ENCODE measurements at places on chromosomes 2 and 18.

DNA sequence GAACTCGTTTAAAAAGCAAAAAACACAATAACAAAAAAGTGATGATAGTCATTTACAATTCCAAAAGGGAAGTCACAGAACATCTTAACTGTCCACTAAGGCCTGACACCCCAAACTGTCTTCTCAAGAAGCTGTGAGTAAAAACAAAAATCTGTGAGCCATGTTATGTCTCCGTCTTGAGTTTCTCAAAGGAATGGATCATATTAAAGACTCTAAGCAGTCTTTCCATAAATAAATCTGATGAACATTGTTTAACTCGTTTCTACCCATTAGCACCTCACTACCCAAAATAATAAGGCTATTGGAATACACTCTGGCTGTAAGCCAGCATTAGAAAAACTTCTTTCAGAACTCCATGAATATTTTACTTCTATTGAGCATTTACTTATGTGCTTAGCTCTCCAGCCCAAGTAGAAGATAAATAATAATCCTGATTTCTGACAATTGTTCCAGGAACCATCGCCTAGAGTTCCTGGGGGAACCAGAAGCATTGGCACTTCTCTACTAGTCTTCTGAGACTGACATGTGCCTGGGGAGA lies 396.0 kb downstream of the STK39 start:
- no peak for DNase-seq

DNA sequence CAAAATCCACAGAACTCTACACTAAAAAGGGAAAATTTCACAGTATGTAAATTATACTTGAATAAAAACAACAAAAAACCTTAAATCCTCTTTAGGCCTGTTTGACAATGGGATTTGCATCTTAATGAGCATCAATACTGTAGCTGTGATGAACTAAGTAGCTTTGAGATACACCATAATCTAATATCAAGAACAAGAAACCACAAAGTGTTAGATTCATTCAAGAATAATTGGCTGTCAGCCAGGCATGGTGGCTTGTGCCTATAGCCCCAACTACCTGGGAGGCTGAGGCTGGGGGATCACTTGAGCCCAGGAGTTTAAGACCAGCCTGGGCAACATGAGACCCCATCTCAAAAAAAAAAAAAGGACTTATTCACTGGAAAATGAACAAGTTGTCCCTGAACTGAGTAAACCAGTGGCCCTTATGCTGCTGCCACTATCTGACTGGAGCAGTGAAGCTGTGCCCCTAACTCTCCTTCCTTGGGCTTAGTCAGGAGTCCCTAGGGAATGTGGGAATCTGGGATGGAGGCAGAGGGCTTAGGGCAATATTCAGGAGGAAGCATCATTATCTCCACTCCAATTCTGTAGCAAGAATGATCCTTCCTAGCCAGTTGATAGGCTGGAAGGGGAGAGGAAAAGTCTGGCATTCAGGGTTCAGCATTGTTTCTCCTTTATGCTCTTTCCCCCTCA lies 88.5 kb downstream of the PRKCE start:
- no peak for DNase-seq

DNA sequence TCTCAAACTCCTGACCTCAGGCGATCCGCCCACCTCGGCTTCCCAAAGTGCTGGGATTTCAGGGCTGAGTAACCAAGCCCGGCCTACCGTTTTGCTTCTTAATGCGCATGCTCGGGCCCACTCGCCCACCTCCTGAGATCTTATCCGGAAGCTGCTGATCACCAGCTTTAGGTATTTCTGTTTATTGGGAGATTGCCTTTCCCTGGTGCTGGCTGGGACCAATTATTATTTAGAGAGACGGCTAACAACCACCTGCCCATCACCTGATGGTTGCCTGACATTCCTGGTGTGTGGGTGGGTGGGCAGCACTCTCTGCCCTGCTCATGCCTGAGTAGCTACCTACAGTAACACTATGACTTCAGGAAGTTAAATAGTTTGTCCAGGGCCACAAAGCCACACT lies 56.3 kb upstream of the ZNF532 start:
- no peak for DNase-seq

DNA sequence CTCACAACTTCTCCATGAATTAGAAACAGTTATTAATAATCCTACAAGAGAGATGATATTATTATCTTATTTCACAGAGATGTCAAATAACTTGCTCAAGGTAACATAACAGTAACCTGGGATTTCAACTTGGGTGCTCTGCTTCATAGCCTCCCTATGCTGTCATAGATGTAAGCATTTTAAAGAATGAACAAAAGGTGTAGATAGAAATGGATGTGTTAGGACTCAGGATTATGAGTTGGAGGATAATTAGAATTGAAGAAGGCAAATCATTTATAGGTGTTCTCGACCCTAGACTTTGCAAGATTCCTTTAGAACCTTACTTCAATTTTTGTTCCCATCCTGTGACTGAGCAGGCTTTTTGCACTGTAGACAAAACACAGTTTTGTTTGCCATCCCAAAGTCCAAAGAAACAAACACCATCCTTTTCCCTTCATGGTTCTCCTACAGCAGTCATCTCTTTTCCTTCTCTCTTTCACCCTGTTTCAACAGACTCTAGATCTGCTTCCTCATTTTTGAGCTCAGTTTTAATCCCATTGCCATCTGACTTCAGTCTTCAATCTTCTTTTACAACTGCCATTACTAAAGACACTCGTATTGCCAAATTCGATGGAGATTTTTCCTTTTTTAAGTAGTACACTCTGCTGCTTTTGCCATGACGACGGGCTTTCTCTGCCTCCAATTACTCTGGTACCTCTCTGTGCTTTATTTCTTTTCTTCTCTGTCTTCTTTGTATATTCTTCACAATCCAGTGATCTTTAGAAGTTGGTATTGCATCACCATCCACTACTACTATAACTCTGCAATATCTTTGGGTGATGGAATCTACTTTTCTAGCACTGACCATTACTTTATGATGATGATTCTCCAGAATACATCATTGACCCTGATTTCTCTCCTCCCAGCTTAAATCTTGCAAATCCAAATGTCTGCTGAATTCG lies 4.5 kb downstream of the HNMT start:
- DNase-seq: no peak

GRCh38 chr2:118580651-118581050 lies 266.8 kb downstream of the EN1 start:
- DNase-seq: no peak

DNA sequence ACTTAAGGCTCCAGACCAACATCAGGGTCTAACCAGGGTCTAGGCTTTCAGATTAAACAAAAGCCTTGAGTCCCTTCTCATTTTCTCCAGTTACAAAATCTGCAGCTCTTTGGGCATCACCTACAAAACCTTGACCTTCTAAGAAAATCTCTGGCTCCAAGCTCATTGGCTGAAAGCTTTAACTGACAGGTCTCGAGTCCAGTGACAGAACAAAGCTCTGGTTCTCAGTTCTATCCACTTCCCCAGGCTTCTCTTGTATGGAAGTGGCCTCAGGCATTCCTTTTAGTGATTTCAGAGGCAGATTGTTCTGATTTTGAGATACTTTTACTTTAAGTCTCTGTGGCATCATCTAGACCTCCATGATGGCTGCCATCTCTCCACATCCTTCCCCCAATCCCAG lies 11.3 kb downstream of the SIX2 start:
- DNase-seq: no peak

- no peak for DNase-seq
Measured at GRCh38 chr18:22564036-22564435, 146.3 kb upstream of the CTAGE1 start.

DNA sequence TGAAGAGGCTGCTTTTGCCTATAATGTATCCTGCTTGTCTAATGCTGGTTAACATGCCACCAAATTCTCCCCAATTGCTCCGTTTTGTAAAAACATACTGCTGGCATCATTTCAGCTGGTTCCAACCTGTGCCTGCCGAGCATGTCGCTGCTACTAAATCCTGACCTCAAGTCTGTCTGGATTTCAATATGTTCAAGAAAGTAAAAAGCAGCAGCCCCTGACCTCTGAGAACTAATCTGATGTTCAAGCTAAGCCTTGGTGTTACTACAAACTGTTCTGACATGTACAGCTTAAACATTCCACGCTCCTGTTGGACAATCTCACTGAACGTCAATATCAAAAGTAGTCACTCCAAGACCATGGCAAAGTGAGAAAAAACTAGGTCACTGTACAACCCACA lies 46.3 kb downstream of the SFT2D3 start:
- no peak for DNase-seq

GRCh38 chr2:17191223-17191622 lies 327.0 kb downstream of the RAD51AP2 start:
- no peak for DNase-seq

GRCh38 chr2:29719639-29720038 lies 201.7 kb downstream of the ALK start:
- no peak for DNase-seq

- DNase-seq: no peak
Measured at GRCh38 chr2:144683107-144683753, 163.3 kb upstream of the ZEB2 start.

DNA sequence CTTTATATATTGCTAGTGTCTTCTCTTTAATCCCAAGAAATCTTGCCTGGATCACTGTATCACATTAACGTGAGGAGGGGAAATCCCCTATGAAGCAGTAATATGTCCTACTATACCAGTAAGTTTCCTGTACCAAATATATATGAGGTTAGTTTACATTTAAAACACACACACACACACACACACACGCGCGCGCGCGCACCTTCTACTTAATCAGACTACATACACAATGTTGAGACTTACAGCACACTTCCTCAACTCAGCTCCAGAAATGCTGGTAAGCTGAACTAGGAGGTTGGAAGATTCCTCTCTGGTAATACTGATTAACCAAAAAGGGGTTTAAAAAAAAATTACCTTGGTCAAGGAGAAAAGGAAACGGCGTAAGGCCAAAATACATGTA lies 49.3 kb downstream of the USP34 start:
- no peak for DNase-seq

DNA sequence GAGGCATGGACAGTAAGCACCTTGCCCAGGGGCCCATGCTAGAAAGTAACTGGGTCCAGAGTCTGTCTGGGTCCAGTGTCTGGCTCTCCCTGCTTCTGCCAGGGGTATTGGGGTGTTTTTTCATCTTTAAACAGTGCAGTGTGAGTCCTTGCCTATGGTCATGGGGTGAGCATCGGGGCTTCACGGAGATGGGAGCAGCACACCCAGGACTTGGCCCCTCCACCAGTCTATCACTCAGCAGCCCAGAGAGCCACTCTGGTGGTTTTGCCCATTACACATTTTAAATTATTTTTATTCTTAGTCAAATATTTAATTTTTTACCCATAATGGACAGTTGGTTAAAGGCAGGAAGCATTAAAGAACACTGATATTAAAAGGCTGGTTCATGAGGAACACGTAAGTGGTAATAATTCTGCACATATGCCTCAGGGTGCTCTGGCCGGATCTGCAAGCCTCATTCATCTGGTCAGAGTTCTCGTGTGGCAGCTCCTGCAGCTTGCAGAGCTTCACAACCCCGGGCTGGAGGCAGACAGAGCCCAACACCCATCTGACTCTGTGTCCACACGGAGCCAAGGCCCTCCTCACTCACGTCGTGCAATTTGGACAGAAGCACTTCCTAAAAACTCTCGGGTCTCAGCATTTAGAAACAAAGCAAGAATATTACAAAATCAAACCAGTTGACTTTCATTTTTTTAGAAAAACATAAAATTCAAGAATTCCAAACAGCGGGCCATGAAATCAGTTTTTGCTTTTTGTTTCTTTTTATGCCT lies 204.1 kb downstream of the CTIF start:
- DNase-seq: no peak

GRCh38 chr18:42401131-42401673 lies 446.2 kb downstream of the PIK3C3 start:
- no peak for DNase-seq

DNA sequence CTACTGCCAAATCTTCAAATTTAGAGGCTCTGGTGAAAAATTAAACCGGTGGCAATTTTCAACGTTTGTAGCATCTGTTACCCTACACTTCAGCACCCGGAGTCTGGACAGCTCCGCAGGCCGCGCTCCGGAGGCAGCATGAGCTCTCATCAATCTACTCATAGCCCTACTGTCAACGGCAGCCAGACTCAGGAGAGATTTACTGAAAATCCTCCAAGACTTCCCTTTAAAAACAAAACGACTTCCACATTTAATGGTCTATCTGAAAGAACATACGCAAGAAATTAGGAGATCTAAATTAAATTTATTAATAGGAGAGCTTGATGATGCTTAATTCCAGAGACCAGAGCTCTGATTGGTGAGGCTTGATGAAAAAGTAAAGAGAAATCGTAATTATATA lies 970 bp upstream of the ADCYAP1 start:
- DNase-seq: no peak

DNA sequence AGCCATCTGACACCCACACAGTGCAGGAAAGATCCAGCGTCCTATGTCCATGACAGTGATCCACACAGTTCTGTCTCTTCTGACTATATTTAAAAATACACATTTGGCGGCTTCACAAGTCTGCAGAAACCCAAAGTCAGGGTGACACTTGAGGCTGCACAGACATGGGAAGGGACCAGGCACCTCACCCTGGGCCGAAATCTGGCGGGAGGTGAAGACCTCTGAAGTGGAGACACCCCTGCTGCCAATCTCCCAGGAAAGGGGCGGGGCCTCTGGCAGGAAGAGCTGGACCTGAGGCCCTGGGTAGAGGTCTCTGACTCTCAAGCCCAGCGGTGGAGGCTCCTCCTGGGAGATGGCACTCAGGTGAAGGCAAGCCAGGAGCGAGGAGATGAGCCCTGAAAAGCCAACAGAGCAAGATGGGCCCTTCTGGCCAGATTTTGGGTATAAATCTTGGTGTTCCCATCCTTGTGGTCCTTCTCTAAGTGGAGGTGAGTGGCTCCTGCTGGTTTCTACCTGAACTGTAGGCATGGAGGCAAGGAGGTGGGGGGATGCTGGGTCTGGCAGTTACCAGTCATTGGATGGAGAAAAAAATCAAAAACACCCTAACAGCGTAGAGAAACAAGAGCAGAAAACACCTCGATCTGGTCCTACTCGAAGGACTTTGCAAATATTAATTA lies 248.4 kb downstream of the HDAC4 start:
- DNase-seq: peak; percentile 47

- no peak for DNase-seq
Measured at GRCh38 chr2:119836455-119837142, 76.9 kb downstream of the PTPN4 start.

GRCh38 chr2:30225131-30225762 lies 6.1 kb upstream of the LBH start:
- no peak for DNase-seq

- no peak for DNase-seq
Measured at GRCh38 chr2:11179196-11179595, 23.9 kb downstream of the SLC66A3 start.

DNA sequence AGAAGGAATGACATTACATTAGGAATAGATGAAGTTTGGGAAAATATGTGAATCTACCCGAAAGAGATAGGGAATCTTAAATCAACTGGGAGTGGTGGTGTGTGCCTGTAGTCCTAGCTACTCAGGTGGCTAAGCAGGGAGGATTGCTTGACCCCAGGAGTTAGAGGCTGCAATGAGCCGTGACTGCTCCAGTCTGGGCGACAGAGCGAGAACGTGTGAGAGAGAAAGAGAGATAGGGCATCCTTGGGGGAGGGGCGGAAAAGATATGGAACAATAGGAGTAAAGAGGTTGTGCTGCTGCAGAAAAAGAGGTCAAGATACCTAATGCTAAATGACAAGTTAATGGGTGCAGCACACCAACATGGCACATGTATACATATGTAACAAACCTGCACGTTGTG lies 47.1 kb upstream of the ADAM23 start:
- DNase-seq: no peak

GRCh38 chr2:11863103-11863502 lies 116.7 kb downstream of the LPIN1 start:
- DNase-seq: no peak
